ENCODE measurements at places on chromosomes 7 and 10.

DNA sequence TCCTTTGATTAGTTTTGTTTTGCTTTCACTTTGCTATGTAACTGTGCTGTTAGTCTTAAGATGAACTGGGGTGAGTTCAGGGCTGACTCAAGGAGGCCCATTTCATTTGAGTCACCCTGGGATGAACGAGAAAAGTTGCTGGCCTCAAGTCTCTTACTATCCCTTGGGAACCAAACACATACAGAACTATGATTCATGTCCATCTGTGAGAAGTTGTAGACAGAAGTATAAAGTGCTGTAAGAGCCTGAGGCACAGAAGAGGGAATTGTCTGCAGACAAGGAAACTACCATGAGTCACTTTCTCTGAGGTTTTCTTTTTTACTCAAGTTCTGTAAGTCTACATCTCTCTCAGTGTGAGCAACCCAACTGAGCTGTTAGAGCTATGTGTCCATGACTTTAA is 179.8 kb upstream of the CSTF2T start:
- DNase-seq = no peak

- DNase-seq = no peak
These were observed 951.1 kb downstream of the NRG3 start for GRCh38 chr10:82826132-82826531.

GRCh38 chr10:121087129-121087528 is 236.0 kb downstream of the WDR11 start:
- no peak for DNase-seq

DNA sequence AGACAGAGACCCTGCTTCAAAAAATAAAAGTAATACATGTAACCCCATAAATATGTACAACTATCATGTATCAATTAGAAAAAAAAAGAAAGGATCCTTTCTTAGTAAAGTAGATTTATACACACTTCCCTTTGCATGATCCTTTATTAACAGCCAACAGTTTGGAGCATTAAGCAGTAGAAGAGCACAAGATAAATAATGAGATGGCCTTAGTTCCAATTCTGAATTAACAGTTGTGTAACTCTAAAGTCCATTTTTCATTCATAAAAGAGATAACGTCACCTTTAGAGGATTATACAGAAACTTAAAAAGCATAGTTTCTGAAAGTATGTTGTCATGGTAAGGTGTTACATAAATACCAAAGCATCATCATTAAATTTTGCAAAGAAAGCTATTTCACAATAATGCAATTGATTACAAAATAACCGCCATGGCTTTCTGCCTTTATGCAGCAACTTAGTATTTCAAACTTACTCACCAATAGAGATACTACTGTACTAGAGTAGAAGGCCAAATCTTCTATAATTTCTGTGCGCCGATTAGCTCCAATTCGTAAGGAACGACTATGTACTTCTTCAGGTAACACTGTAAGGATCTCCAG is 40.3 kb downstream of the TNPO3 start:
- DNase-seq = no peak

- DNase-seq = no peak
These were observed 114.8 kb upstream of the NPY start for GRCh38 chr7:24169077-24169624.

GRCh38 chr7:134948736-134949135 is 37.6 kb upstream of the AGBL3 start:
- no peak for DNase-seq

DNA sequence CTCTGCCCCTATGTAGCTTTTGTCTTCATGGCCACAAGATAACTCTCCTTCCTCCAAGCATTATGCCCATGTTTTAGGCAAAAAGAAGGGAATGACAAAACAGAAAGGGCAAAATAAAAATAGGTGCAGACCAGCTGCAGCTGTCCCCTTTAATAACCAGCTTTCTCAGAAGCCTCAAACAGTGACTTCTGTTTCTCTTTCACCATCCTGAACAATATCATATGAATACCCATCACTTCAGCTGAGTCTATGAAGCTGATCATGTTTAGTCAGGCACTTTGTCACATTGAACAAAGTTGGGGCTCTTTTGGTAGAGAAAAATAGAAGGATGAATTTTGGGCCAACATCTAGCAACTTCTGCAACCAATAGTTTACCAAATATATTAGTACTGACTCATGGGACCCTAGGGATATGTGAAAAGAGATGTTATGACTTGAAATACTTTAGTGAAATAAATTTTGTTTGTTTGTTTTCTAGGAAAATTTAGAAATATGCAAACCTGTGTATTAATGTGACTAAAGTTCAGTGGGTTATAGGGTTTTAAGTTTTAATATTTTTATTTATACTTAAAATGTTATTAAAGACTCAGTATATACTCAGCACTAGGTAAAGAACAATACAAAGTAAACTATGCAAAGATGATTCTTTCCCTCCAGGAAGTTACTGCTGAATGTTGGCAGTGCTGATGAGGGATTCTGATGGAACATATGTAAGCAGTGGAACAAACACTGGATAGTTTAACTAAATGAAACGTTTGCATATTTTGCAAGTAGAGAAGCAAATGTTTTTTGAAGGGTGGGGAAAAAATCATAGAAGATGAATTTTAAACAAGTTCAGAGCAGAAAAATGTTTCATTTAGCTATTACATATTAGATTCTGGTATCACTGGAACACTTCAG is 133.7 kb downstream of the FOXP2 start:
- DNase-seq = no peak

DNA sequence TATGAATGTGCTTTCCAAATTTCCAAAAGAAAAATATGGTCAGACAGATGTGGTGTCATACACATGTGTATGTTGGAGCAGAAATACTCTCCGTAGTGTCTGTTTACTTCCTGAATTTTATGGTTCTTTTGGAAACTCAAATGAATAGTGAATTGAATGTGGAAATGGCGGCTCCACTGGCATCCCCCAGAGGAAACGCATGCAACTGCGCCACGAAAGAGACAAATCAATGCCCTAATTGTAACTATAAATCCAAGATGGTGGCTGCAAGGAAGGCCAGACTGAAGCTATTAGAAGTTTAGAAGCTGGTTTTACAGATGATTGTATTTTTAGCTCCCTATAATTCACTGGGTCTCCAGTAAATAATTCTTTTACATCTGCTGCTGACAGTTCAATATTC is 246.7 kb downstream of the FGFR2 start:
- DNase-seq = no peak

GRCh38 chr7:52302765-52303520 is 732.5 kb upstream of the POM121L12 start:
- DNase-seq = no peak

- DNase-seq = no peak
These were observed 14.3 kb downstream of the BPGM start for GRCh38 chr7:134660961-134661376.

GRCh38 chr7:65962033-65962432 is 20.0 kb downstream of the GUSB start:
- no peak for DNase-seq

GRCh38 chr10:27446091-27446918 is 57.8 kb upstream of the RAB18 start:
- no peak for DNase-seq
